ENCODE measurements at places on chromosomes 16 and 17. TPM values are rescaled to one million over a fixed set of nuclear protein-coding genes. Genes with fewer than 3 reads are reported as not detected.

DNA sequence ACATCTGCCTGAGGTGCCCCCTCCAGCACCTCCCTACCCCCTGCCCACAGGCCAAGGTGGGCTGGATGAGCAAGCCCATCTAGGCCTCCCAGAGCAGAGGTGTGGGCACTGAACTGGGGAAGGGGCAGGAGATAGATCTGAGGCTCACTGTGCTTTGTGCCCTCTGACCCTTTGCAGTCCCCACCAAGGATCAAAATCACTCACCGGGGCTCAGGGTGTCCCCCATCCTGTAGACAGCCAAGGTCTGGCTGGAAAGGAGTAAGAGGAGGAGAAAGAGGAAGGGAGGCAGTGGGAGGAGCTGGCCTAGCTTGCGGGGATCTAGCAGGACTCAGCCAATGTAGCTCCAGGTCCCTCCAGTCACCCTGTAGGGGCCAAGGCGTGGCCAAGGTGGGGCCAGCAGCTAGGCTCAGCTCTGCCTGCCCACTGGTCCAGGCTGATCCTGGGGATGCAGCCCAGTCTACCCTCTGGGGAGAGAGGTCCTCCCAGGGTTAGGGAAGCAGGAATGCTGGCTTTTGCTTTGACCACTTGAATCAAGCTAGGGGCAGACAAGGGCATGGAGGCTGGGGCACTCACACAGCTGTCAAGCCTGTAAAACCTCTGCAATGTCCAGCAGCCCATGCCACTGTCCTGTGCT is 1.8 kb downstream of the SLC12A4 start:
- H3K36me3 ChIP-seq, result peaks cover 2% of the 10 kb centered on the region
- H3K4me3 ChIP-seq, result peak overlapping the region; percentile 85
- no peak for DNase-seq
- no peak overlapping the region for H3K27ac ChIP-seq
- no peaks in the 10 kb centered on the region for H3K4me1 ChIP-seq

DNA sequence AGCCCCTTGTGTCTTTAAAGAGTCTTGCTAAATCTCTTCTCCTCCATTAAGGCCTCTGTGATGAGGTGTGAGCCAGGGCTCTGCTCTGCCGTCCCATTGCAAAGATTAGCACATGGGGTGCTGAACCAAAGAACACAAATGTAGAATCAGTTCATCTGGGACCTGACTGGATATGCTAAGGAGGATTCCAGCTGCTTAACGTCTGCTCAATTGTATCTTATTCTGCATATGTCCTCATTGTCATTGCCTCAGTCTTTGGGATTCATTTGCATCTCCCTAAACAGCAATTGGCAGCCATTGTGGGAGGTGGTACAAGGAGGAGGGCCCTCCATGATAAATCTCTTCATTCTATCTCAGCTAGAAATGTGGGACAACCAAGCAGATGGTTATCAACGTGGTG is 106.3 kb upstream of the ADAMTS18 start:
- H3K27me3 ChIP-seq, result no peaks in the 10 kb centered on the region
- no peak for DNase-seq
- no peaks in the 10 kb centered on the region for H3K36me3 ChIP-seq

- no peak overlapping the region for H3K27ac ChIP-seq
- H3K27me3 ChIP-seq, result no peaks in the 10 kb centered on the region
- no peaks in the 10 kb centered on the region for H3K36me3 ChIP-seq
These were observed 8.1 kb downstream of the ANKRD11 start for GRCh38 chr16:89482150-89482816.

- H3K4me3 ChIP-seq, result peak overlapping the region; percentile 74
- no peaks in the 10 kb centered on the region for H3K27me3 ChIP-seq
- no peak overlapping the region for H3K27ac ChIP-seq
These were observed 447 bp downstream of the SDK2 start for GRCh38 chr17:73643852-73644144.

- H3K36me3 ChIP-seq, result no peaks in the 10 kb centered on the region
- H3K4me1 ChIP-seq, result no peaks in the 10 kb centered on the region
- DNase-seq, result no peak
These were observed 15.9 kb downstream of the CHAD start for GRCh38 chr17:50452630-50453300.

DNA sequence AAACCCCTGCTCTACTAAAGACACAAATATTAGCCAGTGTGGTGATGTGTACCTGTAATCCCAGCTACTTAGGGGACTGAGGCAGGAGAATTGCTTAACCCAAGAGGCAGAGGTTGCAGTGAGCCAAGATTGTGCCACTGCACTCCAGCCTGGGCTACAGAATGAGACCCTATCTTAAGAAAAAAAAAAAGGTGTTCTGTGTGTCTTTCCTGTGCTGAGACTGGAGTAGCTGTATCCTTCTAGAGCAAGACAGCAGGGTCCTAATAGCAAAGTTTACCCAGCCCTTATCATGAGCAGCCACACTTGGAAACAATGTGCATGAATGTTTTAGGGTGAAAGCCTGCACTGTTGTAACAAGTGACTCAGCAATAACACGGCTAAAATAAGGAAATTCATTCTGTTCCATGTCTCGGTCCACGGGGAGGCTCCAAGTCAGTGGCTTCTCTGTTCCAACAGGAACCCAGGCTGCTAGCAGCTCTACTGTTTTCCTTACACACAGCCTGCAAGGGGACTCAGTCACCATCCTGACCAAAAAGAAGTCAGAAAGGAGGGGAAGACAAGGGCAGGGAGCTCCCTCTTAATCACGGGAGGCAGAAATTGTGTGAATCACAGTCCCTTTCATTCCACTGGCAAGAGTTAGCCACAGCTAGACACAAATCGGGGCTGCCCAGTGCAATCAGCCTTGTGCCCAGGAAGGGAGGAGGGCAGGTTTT is 7.1 kb upstream of the SLC5A11 start:
- no peaks in the 10 kb centered on the region for H3K4me1 ChIP-seq
- DNase-seq, result no peak
- H3K4me3 ChIP-seq, result no peak overlapping the region

GRCh38 chr17:10046786-10047785 is 142.0 kb upstream of the RCVRN start:
- DNase-seq, result no peak
- H3K27ac ChIP-seq, result no peak overlapping the region
- no peak overlapping the region for H3K4me3 ChIP-seq
- H3K4me1 ChIP-seq, result no peaks in the 10 kb centered on the region

- no peak overlapping the region for H3K4me3 ChIP-seq
- no peak overlapping the region for H3K27ac ChIP-seq
- no peak for DNase-seq
- H3K36me3 ChIP-seq, result no peaks in the 10 kb centered on the region
- no peaks in the 10 kb centered on the region for H3K4me1 ChIP-seq
- no peaks in the 10 kb centered on the region for H3K27me3 ChIP-seq
These were observed 475.9 kb upstream of the CCL2 start for GRCh38 chr17:33779234-33779591.

Gene KRT24
- not detected for total RNA-seq

Gene ARHGDIG
- 3.1 TPM for total RNA-seq

Gene CCL11
- not detected for total RNA-seq

Gene OR3A3
- not detected for total RNA-seq

Gene PLXDC1
- total RNA-seq, result 39.1 TPM

Gene CA7
- not detected for total RNA-seq

Gene CDH1
- 0.29 TPM for total RNA-seq

Gene MT4
- total RNA-seq, result not detected
